Fibroblast of lung (primary cell): ENCODE measurements at places on chromosomes 13 and 19.

GRCh38 chr13:43293986-43294385 is 270.6 kb downstream of the DNAJC15 start:
- no peak for DNase-seq

DNA sequence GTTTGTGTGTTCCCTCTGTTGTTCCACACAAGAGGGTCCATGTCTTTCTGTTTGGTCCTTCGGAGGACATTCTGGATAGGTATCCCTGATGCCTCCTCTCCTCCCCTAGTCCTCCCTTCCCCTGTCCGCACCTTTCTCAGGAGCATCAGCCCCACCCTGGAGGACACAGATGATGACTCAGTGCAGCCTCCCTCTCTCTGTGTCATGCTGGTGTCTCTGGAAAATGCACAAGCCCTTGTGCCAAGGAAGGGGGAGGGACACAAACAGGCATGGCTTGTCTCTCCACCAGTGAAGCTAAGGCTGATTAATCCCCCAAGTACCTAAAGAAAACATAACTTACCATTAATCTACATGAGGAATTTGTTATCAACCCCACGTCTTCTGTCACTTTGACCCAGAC is 16.2 kb upstream of the TNFRSF19 start:
- DNase-seq: peak; percentile 22

GRCh38 chr19:50198431-50199258 is 4.8 kb upstream of the MYH14 start:
- DNase-seq: no peak

GRCh38 chr13:94673851-94674250 is 38.5 kb downstream of the SOX21 start:
- DNase-seq: no peak

DNA sequence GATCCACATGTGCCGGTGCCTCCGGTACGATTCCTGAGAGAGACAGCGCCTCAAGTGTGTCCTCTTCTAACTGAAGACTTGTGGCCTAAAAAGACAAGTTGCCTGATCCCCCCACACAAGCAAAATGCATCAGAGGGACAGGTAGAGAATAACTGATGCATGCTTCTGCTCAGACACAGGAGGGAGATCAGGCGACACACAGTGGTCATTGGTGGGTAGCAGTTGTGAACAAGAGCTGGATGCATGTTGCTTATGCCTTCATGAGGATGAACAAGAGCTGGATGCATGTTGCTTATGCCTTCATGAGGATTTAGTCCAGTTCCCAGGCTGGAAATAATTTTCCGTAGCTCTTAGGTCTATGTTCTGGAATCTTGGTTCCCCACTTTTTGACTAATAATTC is 505.6 kb downstream of the MYO16 start:
- no peak for DNase-seq

DNA sequence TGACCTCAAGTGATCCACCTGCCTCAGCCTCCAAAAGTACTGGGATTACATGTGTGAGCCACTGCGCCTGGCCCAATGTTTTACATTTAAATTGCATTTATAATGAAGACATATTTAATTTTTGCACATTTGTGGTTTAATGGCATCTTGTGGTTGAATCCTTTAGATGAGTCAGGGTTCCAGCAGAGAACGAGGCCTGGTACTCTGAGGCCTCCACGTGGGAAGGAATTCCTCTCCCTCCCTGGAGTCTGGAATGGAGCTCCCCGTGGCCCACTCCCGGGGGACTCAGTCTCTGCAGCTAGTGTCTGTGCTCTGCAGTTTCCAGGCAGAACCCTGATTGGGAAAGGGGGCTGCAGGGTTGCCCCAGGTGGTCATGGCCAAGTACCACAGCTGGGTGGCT is 24.2 kb downstream of the ZFR2 start:
- no peak for DNase-seq

DNA sequence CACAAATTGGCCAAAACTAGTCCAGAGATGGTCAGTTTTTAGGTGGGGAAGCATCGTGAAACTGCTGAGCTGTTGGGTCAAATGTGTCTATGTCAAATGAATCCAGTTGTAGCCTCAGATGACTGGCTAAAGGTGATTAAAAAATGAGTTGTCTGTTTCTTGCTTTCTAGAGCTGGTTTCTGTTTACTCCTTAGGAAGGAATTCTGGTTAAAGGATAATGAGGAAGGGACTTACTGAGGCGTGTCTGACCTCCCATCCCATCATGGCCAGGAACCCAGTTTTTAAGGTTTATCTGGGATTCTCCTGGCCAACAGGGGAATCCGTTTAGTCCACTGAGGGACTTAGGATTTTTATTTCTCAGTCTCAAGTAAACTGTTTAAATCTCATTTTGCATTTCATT is 256.5 kb downstream of the UQCRFS1 start:
- DNase-seq: no peak

DNA sequence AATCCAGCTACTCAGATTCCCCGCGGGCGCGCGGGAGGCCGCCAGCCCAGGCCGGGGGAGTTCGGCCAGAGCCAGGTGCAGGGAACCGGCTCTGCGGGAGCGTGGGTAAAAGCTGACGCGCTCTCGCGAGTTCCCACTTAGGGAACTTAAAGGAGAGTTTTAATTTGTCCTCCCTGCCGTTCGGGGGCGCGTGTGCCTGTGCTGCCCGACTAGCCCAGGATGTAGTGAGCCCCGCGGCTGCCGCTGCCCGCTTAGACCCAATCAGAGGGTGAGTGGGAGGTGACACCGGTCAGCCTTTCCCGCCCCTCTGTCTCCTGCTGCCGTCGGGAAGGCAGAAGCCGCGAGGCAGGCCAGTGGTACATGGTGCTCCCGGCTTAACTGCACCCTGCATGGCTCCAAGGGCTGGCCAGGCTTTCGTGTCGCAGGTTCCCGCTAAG is 36.0 kb upstream of the NEK3 start:
- peak; percentile 84 for DNase-seq

GRCh38 chr13:95623141-95623540 is 21.4 kb downstream of the DZIP1 start:
- DNase-seq: no peak

DNA sequence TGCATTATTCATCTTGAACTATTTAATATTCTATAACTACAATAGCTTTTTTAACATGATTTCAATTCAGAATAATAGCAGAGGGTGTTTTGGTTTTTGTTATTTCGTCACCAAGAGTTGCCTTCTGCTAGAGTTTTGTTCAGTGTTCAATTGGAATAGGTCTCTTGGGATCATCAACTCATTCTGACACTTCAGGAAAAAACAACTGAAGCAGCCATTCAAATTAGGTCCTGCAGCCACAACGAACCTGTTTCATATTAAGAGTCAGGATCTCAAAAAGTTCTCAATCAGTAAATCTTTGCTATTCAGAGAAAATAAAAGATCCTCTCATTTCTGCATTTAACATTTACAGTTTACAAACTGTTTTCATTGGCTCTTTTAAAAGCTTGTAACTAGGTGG is 2.4 kb upstream of the CHAMP1 start:
- DNase-seq: no peak

- peak; percentile 15 for DNase-seq
These were observed 32.3 kb upstream of the MYCBP2 start for GRCh38 chr13:77359171-77359570.

DNA sequence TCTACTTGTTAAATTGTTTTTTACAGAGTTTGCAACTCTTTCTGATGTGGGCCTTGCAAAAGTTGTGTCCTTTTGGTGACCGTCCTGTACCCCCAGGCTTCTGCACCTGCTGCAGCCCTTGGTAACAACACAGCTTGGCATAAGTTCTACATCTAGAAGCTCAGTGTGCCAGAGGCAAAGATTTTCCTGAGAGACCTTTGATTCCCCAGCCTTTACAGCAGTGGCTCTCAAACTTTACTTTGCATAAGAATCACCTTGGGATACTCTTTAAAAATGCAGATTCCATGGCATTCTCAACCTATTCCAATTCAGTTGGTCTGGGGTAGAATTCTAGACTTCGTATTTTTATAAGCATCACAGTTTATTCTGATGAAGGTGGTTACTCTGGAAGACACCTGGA is 260.9 kb downstream of the DCT start:
- no peak for DNase-seq

GRCh38 chr13:99506634-99507033 is 5.4 kb downstream of the TM9SF2 start:
- DNase-seq: no peak

GRCh38 chr19:3403489-3404323 is 37.3 kb downstream of the NFIC start:
- peak; percentile 99 for DNase-seq

GRCh38 chr19:5903624-5904351 is at the start of gene NDUFA11:
Gene NDUFA11 (minus strand): TSS chr19:5903790. CDS start chr19:5903708, 82 bp downstream.
- DNase-seq: peak; percentile 94

- DNase-seq: no peak
These were observed 2428.4 kb upstream of the PCDH20 start for GRCh38 chr13:63843766-63844699.

- DNase-seq: no peak
These were observed 106.4 kb downstream of the INSR start for GRCh38 chr19:7187605-7188339.

- DNase-seq: peak; percentile 69
These were observed 4.4 kb upstream of the PROZ start for GRCh38 chr13:113153810-113154748.

- DNase-seq: no peak
These were observed 52.0 kb upstream of the GAS6 start for GRCh38 chr13:113915786-113916329.

DNA sequence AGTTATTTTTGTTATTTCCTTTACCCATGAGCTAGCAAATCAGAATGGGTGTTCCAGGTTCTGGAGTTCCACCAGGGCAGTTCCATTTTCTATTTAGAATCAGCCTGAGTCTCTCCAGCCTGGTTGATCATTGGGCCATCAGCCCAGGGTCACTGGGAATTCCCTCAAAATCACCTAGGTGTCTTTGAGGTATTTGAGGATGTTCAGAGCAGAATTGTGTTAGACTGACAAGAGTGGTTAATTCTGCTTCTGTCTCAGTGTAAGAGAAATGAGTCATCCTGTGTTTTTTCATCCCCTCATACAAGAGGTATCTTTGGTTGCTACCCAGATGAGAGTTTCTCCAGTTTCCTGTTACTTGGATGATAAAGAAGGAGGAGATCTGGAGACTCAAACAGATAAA is 11.7 kb downstream of the ZNF66 start:
- DNase-seq: peak; percentile 3

GRCh38 chr13:40598569-40598968 is 67.9 kb downstream of the FOXO1 start:
- peak; percentile 46 for DNase-seq

DNA sequence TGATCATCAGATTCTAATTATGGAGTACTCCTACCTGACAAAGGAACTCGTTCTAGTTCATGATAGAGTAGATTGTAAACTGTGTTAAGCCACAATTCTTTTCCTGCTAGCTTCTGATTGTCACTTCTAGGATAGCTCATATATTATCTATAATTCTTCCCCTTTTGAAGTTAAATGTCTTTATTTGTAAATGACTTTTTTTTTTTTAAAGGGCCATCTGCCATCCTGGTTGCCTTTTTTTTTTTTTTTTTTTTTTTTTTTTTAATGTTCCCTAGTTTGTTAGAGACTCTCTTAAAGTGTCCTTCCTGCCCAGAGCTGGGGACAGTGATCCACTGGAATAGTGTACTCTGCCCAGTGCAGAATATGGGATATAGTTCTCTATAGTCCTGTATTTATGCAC is 4.3 kb downstream of the CHAMP1 start:
- DNase-seq: no peak

- no peak for DNase-seq
These were observed 21.8 kb downstream of the MTRF1 start for GRCh38 chr13:41241626-41242025.

DNA sequence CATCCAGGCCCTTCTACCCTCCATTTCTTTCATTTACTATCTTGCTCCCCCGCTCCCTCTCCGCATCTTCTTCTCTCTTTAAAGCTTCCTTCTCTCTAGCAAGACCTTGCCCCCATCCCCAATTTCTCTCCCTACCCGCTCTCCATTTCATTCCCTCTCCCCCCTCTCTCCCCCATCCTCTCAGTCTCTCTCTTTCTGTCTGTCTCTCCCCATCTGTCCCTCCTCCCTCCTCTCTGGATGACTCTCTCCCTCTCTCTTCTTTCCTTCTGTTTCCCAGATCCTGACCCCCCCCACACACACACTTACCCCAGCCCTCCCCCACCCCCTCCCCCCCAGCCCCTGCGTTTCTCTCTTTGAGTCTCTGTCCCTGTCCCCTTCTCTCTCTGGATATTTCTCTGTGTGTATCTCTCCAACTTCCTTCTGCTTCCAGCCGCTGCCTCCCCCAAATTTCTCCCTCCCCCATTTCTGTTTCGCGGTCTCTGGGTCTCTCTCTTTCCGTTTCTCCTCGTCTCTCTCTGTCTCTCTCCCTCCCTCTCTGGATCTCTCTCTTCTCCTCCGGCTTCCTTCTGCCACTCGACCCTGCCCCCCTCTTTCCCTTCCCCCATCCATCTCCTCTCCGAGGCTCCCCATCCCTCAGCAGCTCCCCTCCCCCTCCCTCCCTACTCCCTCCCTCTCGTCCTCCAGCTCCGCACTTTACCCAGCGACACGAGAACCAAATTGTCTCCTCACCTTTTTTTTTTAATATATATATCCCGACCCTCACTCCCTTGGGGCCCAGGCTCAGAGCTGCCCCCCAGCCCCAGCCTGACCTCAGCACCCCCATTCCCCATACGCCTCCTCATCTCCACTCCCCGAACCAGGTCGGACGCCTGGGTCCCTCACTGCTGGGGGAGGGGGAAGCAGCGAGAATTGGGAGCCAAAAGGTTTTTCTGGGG is 3.6 kb upstream of the CACNG8 start:
- DNase-seq: no peak

DNA sequence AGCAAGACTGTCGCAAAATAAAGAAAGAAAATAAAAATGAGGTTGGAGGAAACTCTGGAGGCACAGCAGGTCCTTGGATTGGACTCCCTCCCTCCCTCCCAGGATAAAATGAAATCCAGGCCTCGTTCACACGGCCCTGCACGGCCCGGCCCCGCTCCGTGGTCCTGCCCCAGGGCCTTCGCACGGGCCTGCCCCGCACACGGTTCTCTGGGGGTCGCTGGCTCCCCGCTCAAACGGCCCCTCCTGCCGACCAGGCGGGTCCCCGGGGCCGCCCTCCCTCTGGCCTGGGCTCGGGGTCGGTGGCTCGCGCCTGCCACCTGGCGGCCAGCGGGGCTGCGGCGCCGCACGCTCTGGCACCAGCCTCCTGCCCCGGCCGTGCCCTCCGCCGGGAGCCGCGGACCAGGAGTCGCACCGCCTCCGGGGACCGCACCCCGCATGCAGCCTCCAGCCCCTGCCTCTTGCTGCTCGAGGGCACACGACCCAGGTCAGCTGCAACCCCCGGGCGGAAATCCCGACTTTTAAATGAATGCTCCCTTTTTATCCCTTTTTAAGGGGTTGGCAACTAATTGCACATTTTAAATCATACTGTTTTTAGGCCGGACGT is 1.5 kb upstream of the WDR18 start:
- peak; percentile 42 for DNase-seq

GRCh38 chr13:33934343-33934742 is 116.4 kb downstream of the RFC3 start:
- DNase-seq: no peak

GRCh38 chr19:15332311-15332996 is at the start of gene BRD4:
Gene BRD4 (minus strand): TSS chr19:15332539. CDS start chr19:15273099, 59,440 bp downstream.
- DNase-seq: peak; percentile 41

- no peak for DNase-seq
These were observed 8.6 kb downstream of the CALM3 start for GRCh38 chr19:46609511-46610412.
